ENCODE measurements at places on chromosomes 1 and 21.
A peak's percentile ranks its signal among the peaks of the same experiment; 100 is the strongest.

- DNase-seq: no peak
Observed at GRCh38 chr1:181179987-181180365, 91.5 kb downstream of the IER5 start.

GRCh38 chr1:156691191-156691590, 14.0 kb upstream of the NES start:
- DNase-seq: no peak

DNA sequence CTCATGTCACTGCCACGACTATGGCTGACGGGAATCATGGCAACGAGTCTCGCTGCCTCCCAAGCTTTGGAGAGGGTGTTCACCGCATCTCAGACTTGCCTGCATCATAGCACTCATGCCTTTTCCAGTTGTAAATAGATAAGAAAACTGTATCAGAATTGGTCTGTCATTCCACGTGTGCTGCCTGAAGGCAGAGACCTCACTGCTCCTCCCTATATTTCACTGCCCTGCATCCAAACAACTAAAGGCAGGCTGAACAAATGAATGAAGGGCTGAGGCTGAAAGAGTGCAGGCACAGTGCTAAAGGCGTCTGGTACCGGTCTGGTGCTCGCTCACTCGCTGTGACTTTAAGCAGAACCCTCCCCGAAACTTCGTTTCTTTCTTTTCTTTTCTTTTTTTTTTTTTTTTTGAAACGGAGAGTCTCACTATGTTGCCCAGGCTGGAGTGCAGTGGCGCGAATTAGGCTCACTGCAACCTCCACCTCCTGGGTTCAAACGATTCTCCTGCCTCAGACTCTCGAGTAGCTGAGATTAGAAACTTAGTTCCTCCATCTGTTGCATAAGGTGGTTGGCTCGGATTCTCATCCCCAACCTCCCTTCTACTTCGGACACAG, 542 bp downstream of the EIF2B3 start:
- no peak for DNase-seq

GRCh38 chr1:52552505-52553361, at the start of gene TUT4:
TUT4 (minus strand) TSS chr1:52553092; CDS start chr1:52526280, 26,812 bp downstream.
- DNase-seq: no peak

DNA sequence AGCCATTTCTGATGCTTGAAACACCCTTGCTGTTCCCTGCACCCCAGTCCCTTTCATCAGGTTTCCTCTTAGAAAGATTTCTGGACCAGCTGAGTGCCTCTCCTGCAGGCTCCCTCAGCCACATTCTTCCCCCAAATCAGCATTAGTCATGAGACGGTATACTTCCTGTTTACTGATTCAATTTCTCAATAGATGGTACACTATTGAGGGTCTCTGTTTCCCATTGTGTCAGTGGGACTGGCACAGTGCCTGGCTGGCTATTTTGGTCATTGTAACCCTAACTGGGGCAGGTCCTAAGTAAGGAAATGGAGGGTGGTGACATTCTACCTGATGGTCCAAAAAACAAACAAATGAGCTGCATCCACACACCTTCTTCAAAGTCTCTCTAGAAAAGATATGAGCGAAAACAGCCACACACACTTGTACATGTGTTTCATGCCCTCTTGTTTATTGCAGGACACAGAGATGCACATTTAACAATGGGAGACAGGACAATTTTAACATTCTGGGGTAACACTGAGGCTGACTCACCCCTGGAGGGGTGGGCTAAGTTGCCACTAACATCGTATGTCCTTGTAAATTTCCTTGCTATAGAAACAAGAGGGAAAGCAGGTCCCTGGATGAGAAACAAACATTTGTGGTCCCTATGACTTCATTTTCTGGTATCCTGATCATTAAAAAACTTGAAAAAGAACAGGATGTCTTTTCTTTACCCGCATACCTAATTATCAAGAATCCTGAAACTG, 77.5 kb downstream of the RRAGC start:
- no peak for DNase-seq

DNA sequence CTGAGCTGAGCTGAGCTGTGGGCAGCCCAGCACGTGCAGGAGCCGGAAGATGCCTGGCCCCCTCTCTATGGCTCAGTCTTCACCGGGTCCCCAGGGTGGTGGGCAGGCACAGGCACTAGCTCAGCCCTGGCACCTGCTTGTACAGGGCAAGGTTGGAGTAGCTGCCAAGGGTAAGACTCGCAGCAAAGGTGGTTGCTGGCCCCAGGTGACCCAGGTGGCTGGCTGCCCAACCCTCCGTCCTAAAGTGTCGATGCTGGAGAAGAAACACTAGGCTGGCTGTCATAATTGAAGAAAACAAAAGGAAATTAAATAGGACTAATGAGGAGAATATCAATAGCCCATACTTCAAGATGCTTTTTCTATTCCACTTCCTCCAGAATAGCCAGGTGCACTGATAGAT, 77.1 kb upstream of the ACTL8 start:
- no peak for DNase-seq

GRCh38 chr1:115429884-115430283, 91.8 kb upstream of the NGF start:
- DNase-seq: no peak

GRCh38 chr21:30880914-30881313, 466 bp downstream of the KRTAP11-1 start:
- DNase-seq: no peak

- no peak for DNase-seq
Observed at GRCh38 chr1:41241354-41241748, 755 bp downstream of the SCMH1 start.

- peak; percentile 35 for DNase-seq
Observed at GRCh38 chr1:68116643-68117235, 66.3 kb upstream of the DIRAS3 start.

DNA sequence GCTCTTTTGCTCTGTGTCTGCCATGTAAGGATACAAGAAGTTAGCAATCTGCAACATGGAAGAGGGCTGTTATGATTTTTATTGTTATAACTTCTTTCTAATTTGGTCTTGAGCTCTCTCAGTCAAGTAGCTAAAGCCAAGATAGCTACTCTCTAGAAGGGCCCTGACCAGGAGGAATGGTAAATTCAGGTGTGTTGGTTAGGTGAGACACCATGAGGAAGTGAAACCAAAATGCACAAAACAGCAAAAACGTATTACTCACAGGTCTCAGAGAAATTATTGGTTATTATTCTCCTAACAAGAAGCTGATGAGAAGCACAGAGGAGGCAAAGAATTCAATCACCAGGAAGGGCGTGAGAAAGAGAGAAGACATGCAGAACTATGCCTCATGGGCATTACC, 51.8 kb upstream of the INSL5 start:
- no peak for DNase-seq

DNA sequence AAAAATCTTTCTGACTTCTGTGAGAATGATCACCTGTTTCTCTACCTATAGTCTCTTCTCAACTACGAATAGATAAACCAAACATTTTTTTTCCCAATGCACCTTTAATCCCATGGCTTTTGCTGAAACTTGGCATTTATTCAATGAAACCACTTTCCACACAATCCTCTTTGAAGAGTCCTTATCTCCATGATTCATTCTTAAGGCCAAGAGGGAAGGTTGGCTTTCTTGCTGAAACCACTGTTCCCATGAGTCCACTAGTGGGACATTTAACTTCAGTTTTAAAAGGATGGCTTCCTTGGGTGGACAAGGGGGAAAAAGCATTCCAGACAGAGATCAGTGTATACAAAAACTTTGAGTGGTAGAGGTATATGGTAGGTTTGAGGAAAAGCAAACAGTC, 73.6 kb downstream of the CRB1 start:
- DNase-seq: no peak
